Cardiac muscle cell (in vitro differentiated cells and primary cell): ENCODE measurements at places on chromosomes 4 and X.

GRCh38 chr4:181761156-181761555 lies 482.0 kb upstream of the TENM3 start:
- DNase-seq = no peak

- DNase-seq = peak; percentile 87
These were observed 929.1 kb downstream of the RAB28 start for GRCh38 chr4:12555011-12555410.

DNA sequence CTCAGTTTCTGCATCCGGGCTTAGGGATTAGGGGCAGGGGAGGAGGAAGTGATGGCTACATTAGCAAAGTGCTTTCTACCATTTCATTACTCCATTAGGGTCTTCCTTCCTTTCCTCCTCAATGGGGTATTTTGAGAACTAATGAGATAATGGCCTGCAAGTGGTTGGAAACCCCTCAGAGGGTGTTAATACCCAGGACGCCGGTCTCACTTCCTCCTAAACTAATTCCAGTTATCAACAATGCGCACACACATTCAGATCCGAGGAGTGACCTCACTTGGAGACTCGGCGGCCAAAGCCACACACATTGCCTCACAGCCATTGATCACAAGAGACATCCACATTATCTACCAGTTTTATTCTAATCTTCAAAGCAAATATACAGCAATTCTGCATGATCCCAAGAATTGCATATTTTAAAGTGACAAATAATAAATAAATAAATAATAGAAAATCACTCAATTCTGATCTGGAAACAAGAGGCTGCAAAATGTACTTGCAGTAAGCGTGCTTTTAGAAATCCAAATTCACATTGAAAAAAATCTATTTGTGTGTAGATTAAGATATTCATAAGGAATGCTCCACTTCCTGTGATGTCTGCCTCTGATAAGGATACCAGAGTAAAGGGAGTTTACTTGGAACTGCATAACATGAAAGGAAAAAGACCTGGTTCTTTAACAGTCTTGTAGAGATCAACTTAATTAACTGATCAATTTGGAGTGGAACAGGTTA lies 329.1 kb downstream of the FBXW7 start:
- peak; percentile 31 for DNase-seq

- no peak for DNase-seq
These were observed 101.9 kb downstream of the MAML3 start for GRCh38 chr4:140052050-140052449.

DNA sequence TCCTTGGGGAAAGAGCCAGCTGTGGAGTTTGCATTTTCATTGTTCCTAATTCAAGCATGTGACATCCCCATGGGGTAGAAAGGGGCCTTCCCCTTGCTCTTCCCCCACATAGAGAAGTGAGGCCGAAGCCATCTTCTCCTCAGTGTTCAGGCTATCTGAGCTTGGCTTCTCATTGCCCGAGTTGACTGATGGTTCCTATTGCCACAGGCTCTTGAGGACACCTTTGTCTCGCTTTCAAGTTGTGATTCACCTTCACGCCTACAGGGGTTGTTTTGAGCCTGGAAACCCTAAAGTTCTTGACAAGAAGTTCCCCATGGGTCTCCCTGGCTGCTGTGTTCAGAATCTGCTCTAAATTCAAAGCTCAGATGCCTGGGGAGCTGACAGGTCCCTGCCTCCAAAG lies 25.0 kb downstream of the CCNQ start:
- no peak for DNase-seq

DNA sequence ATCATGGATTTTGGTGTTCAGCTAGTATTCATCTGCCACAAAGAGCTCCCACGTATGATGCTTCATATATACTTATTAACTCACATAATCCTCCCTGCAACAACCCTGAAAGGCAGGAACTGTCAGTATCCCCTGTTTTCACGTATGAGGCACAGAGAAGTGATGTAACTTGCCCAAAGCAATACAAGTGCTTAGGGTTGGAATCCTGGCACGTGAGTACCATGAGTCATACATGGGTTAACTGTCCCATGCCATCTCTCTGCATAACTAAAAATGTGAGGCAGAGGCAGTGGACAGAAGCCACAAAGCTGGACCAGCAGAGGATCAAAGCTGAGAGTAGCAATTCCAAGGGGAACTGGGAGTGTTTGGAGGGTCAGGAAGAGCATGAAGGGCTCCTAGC lies 35.7 kb upstream of the EGFL6 start:
- DNase-seq = no peak

DNA sequence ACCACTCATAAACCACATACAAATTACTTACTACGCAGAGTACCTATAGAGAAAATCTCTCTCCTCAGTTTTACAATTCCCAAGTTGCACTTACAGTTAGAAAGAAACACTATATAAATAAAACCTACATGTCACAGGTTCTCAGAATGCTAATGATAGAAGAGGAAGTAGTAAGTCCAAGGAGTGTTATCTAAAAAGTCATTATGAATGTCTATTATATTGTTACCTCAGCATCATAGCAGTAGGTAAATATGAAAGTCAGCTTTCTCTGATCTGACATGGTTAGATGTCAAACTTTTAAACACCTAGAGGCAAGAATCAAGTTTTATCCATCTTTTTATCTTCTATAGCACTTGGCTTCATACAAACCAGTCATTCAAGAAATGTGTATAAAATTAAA lies 163.2 kb upstream of the FAM241A start:
- DNase-seq = no peak

DNA sequence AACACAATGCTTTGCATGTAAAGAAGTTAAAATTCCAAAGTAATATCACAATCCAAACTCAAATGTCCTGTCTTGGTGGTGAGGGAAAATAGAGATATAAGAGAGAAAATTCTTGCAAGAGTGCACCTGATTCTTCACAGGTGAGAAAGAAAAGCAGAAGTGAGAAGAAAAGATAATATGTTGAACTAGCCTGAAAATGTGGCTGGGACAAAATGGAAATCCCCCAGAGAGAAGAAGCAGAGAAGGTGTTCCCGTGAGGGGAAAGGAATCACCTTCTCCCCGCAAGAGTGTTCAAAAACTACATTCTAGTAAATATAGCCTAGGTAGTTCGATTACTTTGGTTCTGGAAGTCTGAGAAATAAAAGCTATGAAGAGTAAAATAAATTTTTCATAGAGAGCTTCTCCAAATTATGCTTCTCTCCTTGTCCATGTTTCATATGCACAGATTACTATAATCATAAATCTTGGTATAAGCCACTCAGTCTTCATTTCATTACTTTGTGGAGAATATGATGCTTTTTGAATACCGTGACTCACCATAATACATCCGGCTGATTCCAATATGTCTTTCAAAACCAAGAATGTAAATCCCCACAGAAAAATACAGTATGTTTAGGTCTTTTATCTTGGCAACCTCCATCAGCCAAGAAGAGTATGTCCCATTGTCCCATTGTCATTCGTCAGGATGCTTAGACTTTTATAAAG lies 63.1 kb downstream of the COX18 start:
- no peak for DNase-seq

DNA sequence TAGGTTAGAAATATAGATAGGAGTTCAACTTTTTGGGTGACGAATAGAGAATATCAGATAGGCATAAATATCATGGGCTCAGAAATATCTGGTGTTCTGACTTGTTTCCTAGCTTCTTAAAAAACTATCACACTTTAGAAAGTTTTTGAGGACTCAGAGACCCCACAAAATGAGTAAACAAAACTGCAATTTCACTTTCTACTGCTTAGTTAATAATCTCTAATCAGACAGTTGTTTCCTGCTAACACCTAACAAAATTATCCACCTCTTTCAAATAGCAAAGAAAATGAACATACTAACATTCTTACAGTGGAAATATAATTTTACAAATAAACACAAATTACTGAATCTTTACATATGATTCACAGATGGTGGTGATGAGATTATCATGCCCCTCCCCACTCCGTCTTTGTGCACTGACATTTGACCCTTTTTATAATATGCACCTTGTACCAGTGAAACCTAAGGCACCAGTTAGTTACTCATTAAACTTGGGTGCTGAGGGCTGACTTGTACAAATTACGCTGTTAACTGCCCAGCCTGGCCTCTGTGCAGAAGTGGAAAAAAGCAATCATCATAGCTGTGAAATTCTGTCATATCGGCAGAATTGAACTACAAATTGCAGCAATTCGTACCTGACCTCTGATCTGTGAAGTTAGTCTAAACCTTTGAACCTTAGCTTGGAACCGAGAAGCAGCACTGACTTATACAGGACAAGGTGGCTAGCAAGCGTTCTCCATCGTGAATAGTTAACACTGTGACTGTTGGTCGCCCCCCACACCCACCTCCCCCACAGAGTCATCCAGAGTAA lies 138.7 kb downstream of the CHRNA9 start:
- DNase-seq = no peak
